Activated CD4-positive, alpha-beta memory T cell treated with anti-CD3 and anti-CD28 coated beads, Interleukin-2, amount 10 ng/mL, durations not matched to agents 7 days and 5 days (primary cell): ENCODE measurements at places on chromosomes 2 and 18. TPM values are rescaled to one million over a fixed set of nuclear protein-coding genes. Genes with fewer than 3 reads are reported as not detected.

The VIT gene
- total RNA-seq, result not detected

The RDH14 gene
- 13.2 TPM for total RNA-seq

The SYT4 gene
- total RNA-seq, result 0.20 TPM

The ZNG1B gene
- total RNA-seq, result 32.7 TPM

The SLC9A4 gene
- 0.15 TPM for total RNA-seq

The APOB gene
- not detected for total RNA-seq

The RIT2 gene
- not detected for total RNA-seq

DNA sequence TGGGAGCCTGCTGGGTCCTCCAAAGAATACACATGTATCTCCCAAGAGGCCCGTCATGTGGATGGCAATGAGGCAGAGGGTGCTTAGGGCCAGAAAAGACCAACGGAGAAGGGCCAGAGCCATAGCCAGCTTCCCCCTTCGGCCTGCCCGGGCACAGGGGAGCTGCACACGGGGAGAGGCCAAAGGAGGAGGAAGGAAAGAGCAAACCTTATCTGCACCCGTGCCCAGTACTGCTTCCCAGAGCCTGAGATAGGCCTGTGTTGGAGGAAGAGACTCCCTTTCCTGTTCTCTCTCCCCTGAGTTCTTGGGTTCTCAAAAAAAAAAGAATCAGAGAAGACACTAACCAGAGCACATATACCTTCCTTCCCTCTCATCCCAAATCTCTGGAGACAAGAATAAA is 250.3 kb downstream of the ANAPC1 start:
- peaks cover 23% of the 10 kb centered on the region for H3K4me1 ChIP-seq
- peaks cover 47% of the 10 kb centered on the region for H3K27me3 ChIP-seq
- H3K4me3 ChIP-seq, result no peak overlapping the region
- H3K36me3 ChIP-seq, result peaks cover 31% of the 10 kb centered on the region
- H3K27ac ChIP-seq, result no peak overlapping the region
- DNase-seq, result no peak

DNA sequence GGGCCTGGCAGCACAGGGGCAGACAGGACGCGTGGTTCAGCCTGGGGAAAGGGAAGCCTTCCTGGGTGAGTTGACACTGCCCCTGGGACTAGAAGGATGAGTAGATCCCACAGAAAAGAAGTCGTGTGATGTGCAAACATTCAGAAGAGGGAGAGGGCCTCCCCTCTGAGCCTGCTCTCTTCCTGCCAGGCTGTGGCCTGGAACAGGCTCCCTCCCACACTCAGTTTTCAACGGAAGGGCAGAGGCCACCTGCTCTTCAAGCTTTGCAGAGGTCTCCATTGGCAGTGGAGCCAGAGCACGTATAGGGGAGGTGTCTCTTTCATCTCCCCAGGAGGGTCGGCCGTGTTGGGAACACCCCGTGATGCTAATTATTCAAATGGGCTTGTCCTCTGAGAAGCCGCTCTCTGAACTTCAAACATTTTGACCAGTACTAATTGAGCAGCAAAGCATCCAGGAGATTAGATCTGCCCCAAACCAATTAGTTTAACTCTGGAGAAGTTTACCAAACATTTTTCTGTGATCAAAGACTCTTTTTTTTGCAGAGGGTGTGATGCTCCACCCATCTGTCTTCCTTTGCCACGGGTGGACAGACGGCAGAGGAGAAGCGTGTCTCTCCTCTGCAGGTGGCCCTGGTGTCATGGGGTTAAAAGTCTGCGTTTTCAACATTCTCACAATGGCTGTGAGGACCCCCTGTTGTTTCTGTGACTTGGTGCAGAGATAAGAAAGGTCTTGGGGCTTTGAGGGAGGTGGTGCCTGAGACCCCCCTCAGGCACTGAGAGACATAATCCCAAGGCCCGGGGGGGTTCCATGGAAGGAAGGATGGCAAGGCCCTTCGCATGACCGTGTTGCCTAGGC is 29.5 kb upstream of the ODC1 start:
- no peak for DNase-seq
- no peak overlapping the region for H3K27ac ChIP-seq
- no peak overlapping the region for H3K4me3 ChIP-seq
- H3K27me3 ChIP-seq, result peaks cover 13% of the 10 kb centered on the region

- H3K4me3 ChIP-seq, result no peak overlapping the region
- no peak for DNase-seq
- H3K27ac ChIP-seq, result no peak overlapping the region
These were observed 486.4 kb upstream of the SPRED2 start for GRCh38 chr2:65918760-65919187.

DNA sequence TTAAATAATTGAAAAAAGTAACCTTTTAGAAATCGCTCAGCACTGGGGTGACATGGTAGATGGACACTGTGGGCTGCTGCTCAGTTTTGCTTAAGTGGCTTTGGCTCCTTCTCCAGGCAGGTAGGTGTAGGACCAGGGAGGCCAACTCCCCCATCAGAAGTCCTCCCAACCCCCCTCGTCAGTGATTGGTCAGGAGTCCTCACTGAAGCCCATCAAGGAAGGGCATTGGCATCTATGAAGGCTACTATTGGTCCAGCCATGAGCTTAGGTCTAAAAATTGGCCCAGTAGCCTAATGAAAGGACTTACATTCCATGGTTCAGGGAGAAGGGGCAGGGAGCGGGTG is 34.7 kb downstream of the ST3GAL5 start:
- DNase-seq, result no peak
- peak overlapping the region; percentile 84 for H3K4me3 ChIP-seq
- peaks cover 67% of the 10 kb centered on the region for H3K4me1 ChIP-seq
- H3K36me3 ChIP-seq, result peaks cover 82% of the 10 kb centered on the region
- peak overlapping the region; percentile 100 for H3K27ac ChIP-seq
- no peaks in the 10 kb centered on the region for H3K27me3 ChIP-seq

DNA sequence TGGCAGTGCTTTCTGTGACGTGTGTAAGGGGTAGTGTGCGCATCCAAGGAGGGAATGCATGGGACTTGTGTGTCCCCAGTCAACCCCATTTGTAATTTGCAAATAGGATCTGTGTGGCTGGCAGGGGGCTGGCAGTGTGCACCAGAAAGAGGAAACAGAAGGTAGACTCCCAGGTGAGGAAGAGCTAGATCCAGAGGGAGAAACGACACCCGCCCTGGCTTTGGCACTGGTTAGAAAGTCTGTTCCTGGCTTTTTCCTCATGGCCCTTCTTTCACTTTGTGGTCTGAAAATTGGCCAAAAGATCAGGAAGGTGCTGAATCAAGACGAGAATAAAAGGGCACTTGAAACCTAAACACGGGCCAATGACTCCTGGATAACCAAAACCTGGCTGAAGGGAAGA is 33.3 kb downstream of the PRKCE start:
- DNase-seq, result no peak
- no peaks in the 10 kb centered on the region for H3K36me3 ChIP-seq
- H3K4me1 ChIP-seq, result peaks cover 13% of the 10 kb centered on the region
- H3K4me3 ChIP-seq, result no peak overlapping the region
- H3K27me3 ChIP-seq, result no peaks in the 10 kb centered on the region

- peaks cover 11% of the 10 kb centered on the region for H3K4me1 ChIP-seq
- no peaks in the 10 kb centered on the region for H3K27me3 ChIP-seq
- DNase-seq, result peak; percentile 70
- H3K36me3 ChIP-seq, result peaks cover 47% of the 10 kb centered on the region
- no peak overlapping the region for H3K27ac ChIP-seq
These were observed 54.5 kb downstream of the SIGLEC15 start for GRCh38 chr18:45879681-45880655.

GRCh38 chr2:162261032-162261945 is 18.0 kb upstream of the FAP start:
- no peak overlapping the region for H3K4me3 ChIP-seq
- H3K4me1 ChIP-seq, result peaks cover 12% of the 10 kb centered on the region
- H3K27me3 ChIP-seq, result peaks cover 11% of the 10 kb centered on the region
- peaks cover 25% of the 10 kb centered on the region for H3K36me3 ChIP-seq

GRCh38 chr2:36707050-36707449 is 10.5 kb downstream of the VIT start:
- peaks cover 9% of the 10 kb centered on the region for H3K27me3 ChIP-seq
- no peak for DNase-seq
- H3K27ac ChIP-seq, result no peak overlapping the region
- no peaks in the 10 kb centered on the region for H3K36me3 ChIP-seq

DNA sequence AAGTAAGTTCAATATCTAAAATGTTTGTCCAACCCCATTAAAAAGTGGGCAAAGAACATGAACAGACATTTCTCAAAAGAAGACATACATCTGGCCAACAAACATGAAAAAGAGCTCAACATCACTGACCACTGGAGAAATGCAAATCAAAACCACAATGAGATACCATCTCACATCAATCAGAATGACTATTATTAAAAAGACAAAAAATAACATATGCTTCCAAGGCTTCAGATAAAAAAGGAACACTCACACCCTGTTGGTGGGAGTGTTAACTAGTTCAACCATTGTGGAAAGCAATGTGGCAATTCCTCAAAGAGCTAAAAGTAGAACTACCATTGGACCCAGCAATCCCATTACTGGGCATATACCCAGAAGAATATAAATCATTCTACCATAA is 931.1 kb downstream of the LRP1B start:
- H3K27me3 ChIP-seq, result no peaks in the 10 kb centered on the region
- no peak overlapping the region for H3K27ac ChIP-seq
- no peak overlapping the region for H3K4me3 ChIP-seq
- no peaks in the 10 kb centered on the region for H3K4me1 ChIP-seq
- no peaks in the 10 kb centered on the region for H3K36me3 ChIP-seq
- no peak for DNase-seq

GRCh38 chr2:68564426-68564825 is 79.0 kb upstream of the PROKR1 start:
- H3K4me3 ChIP-seq, result no peak overlapping the region
- DNase-seq, result no peak
- H3K36me3 ChIP-seq, result no peaks in the 10 kb centered on the region
- H3K4me1 ChIP-seq, result peaks cover 5% of the 10 kb centered on the region
- H3K27me3 ChIP-seq, result no peaks in the 10 kb centered on the region

DNA sequence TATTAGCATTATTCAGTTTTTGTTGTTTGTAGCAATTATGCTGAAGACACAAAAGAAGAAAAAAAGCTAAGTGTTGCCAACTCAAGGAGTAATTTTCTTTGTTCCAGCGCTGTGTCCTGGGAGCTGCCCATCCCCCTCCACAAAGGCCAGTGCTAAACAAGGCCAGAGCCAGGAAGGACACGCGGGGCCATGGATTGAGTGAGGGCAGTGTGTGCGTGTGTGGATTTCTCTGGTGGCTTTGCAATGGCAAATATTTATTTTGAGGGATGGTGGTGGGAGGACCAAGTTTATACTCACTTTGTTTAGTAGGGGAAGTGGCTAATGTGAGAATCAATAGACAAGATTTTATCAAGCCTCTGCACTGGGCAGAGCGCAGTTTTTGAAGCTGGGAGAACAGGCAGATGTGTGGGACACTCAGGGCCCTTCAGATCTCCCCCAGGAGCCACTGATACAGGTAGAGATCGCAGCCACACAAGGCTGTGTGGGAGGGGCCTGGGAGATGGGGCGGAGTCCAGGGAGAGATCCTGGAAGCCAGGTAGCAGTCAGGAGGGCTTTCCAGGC is 11.4 kb downstream of the AGAP1 start:
- peaks cover 18% of the 10 kb centered on the region for H3K4me1 ChIP-seq
- no peak overlapping the region for H3K4me3 ChIP-seq
- H3K27ac ChIP-seq, result no peak overlapping the region
- no peaks in the 10 kb centered on the region for H3K36me3 ChIP-seq

DNA sequence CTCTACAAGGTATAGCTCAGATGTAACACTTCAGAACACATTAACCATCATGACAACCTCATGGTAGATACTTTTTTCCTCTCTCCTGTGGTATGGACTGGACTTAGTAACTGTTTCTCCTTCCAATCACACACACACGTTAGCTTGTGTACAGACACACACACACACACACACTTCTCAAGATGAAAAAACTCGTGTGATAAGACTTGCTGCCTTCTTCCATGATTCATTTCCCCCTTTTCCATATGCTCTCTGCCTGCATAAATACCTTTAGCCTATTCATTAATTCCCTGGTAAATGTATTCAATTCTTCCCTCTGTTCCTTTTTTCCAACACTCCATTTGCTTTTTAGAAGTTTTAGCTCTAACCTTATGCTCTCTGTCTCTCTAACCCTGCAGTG is 118.9 kb upstream of the TANK start:
- H3K36me3 ChIP-seq, result no peaks in the 10 kb centered on the region
- no peak overlapping the region for H3K27ac ChIP-seq
- H3K4me1 ChIP-seq, result no peaks in the 10 kb centered on the region
- peaks cover 22% of the 10 kb centered on the region for H3K27me3 ChIP-seq
- H3K4me3 ChIP-seq, result no peak overlapping the region
- no peak for DNase-seq

DNA sequence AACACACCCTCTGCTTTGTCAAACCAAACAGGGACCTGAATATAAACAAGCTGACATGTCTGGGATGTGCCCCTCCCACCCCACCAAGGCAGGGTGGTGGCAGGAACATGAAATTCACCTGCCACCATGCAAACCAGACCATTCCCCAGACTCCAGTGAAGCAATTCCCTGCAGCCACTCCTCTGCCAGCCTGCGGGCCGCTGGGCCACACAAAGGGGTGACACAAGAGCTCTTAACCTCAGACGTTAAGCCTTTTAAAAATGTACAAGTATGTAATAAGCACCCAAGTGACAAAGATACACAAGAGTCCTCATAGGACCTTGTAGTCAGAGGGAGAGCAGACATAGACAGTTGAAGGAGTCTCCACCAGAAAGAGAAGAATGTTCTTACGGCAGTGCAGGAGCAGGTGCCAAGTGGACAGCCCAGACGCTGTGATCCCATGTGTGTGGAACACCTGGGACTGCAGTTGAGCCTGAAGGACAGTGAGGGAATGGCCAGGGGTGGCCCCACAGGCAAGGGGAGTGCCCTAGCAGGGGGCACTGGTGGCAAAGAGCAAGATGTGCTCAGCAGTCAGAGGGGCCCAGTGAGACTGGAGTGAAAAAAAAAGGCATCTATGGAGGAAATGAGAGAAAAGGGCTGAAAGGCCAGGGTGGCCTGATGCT is 36.9 kb downstream of the CRACDL start:
- H3K4me3 ChIP-seq, result no peak overlapping the region
- H3K4me1 ChIP-seq, result no peaks in the 10 kb centered on the region
- no peak overlapping the region for H3K27ac ChIP-seq
- DNase-seq, result no peak
- peaks cover 2% of the 10 kb centered on the region for H3K27me3 ChIP-seq
- no peaks in the 10 kb centered on the region for H3K36me3 ChIP-seq

- no peaks in the 10 kb centered on the region for H3K4me1 ChIP-seq
- no peaks in the 10 kb centered on the region for H3K36me3 ChIP-seq
- DNase-seq, result no peak
- no peak overlapping the region for H3K4me3 ChIP-seq
- no peak overlapping the region for H3K27ac ChIP-seq
These were observed 383.1 kb downstream of the GALR1 start for GRCh38 chr18:77632758-77633157.

DNA sequence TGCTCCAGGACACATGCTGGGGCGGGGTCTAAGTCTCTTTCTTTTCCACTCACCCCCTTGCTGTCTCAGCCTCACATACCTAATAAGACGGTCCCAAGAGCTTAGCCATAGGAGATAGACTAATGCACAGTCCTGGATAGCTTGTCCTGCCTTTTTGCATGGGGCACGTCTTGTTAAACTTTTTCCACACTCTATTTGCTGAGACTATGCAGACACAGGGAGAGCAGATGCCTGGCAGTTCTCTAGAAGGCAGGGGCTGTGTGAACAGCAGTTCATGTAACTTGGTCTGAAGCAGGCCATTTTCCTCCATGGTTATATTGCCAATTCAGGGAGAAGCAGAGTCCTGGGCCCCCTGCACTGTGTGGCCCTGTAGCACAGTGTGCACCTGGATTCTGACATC is 142.1 kb downstream of the SEPTIN10 start:
- no peak for DNase-seq
- peaks cover 12% of the 10 kb centered on the region for H3K27me3 ChIP-seq
- H3K4me3 ChIP-seq, result no peak overlapping the region
- H3K4me1 ChIP-seq, result peaks cover 6% of the 10 kb centered on the region
- no peak overlapping the region for H3K27ac ChIP-seq
